Stimulated activated CD8-positive, alpha-beta memory T cell treated with anti-CD3 and anti-CD28 coated beads, Interleukin-4, amount 100 ng/mL, for 4 hours (primary cell): ENCODE measurements at places on chromosomes 5 and 9.

- no peak for DNase-seq
These were observed 57.0 kb downstream of the COL15A1 start for GRCh38 chr9:99000476-99001395.

DNA sequence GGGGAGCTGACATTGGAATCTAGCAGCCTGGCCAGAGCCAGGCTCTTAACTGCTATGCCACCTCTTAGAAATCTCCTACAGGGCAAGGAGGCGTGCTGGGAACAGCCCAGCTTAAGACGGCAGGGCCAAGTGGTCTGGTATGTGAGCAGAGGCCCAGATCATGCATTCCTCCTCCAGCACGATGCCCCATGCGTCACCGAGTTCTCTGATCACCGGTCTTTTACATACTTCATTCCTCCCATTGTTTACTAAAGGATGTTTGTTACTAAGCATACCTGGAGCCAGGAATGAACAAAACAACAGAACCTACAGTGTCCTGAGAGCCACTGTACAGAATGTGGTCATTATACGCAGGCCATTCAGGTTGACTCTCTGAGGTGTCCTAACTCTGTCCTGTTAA is 73.8 kb downstream of the TRIO start:
- no peak for DNase-seq

DNA sequence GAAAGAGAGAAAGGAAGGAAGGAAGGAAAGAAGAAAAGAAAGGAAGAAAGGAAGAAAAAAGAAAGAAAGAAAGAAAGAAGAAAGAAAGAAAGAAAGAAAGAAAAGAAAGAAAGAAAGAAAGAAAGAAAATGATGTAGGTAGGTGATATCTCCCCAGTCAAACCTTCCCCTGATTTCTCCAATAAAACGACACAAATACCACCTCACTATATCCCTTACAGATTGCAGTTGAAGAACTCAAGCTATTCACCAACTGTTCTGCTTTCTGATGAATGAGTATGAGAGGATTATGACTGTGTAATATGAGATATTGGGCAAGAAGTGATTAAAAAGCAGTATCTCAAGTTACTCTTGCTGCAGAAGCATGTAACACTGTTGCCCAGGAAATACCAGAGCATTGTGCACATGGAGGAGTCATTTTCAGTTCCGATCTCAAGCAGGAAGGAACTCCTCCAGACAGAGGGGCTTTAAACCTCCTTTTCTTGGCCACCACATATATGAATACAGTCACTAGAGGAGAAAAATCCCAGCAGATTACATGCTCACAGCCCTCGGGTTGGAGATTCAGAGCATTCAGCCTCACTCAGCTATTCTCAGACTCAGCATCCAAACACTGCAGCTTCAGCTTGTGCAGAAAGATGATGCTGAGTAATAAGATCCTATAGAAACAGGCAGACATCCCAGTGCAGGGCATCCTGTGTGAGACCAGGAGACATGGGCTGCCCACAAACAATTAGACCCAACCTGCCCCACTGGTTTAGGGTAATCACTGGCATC is 61.4 kb downstream of the UGCG start:
- no peak for DNase-seq

GRCh38 chr9:6479959-6480358 is 67.0 kb downstream of the UHRF2 start:
- no peak for DNase-seq

DNA sequence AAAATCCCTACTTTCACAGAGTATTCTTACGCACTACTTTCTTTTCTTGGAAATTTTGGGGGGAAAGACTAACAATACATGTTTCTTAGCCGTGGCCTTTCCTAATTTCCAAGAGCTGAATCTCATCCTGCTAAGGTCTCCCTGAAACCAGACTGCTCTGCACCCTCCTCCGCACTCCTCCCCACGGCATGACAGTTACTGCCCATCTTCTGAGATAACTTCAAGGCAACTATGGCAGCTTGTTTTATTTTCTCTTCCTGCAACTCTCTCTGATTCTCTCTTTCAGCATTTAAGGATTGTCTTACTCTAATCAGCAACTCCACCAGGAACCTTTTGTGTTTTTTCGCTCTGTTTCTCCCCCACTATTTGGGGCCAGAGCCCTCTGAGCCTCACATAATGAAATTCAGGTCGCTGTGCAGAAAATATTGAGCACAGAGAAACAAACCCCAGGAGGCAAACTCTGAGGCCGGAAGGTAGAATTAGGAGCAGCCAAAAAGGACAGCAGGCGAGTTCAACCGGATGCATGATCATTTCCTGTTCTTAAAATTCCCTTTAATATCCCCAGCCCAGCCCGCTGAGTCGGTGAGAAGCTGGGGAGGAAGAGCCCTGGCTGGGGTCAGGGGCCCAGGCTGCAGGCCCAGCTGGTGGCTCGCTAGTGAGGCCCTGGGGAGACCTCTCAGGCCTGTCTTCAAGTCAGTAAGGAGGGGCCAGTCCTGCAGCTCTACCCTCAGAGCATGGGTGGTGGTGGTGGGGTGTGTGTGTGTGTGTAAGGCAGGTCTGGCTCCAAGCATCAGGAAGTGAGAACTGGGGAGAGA is 213.6 kb upstream of the S1PR3 start:
- DNase-seq: no peak

DNA sequence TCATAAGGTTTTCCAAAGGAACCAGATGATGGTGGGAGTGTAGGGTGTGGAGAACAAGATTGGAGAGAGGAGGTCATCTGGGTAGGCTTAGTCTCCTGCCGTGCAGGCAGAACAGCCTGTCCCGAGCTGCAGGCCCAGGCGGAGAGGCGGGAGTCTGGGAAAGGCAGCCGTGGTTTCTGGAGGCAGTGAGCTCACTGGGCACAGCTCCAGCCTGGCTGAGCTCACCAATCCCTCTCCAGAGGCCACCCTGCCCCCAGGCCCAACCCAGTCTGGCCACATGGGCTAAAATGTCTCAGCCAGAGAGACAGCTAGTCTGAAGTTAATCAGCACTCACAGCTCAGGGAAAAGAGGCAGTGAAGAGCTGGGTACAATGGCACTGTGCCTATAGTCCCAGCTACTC is 12.3 kb downstream of the P4HA2 start:
- no peak for DNase-seq

DNA sequence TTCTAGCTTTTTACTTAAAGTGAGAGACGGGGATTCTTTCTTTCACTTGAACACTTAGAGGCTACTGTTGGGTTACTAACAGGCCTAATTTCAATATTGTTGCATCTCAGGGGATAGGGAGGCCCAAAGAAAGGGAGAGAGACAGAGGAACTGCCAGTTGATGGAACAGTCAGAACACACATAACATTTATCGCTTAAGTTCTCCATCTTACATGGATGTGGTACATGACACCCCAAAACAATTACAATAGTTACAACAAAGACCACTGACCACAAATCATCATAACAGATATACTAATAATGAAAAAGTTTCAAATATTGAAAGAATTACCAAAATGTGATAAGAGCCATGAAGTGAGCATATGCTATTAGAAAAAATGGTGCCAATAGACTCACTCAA is 4.3 kb upstream of the RIC1 start:
- no peak for DNase-seq

DNA sequence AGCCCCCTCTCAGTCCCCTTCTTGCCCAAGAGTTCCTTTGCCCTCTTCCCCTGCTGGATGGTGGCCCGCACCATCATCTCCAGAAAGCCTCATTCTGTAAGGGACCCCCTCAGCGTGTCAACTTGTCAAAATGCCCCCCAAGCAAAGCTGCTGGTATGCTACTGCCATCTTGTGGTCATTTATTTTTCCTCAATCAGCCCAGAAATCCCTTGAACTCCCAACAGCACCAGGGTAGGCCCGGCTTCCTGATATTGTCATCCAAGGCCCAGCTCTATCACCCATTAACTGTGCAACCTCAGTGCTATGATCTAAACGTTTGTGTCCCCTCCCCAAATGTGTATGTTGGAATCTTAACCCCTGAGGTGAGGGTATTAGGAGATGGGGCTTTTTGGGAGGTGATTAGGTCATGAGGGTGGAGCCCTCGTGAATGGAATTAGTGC is 53.2 kb upstream of the FBXW11 start:
- no peak for DNase-seq

DNA sequence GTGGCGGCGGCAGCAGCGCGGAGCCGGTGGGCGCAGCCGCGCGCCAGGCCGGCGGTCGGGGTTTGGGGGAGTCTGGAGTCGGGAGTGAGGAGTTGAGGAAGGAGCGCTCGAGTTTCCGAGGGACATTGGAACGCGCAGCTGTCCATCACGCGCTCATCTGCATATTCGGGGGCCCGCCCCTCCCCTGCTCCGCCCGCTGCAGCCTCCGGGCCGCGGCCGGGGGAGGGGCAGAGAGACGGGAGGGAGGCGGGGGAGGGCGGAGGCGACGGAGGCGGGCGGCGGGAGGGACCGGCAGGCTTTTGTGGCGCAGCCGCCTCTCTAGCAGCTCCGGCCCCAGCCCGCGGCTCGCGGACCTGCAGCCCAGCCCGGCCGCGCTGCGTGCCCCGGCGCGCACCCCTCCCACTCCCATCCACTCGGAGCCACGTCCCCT is at the start of gene IRX2:
TSS of gene IRX2 (minus strand) at position 86 of the 430 bp plus-strand sequence. CDS start 264 bp downstream, outside the sequence.
- no peak for DNase-seq

GRCh38 chr5:145792840-145793239 is 42.3 kb downstream of the PRELID2 start:
- no peak for DNase-seq

- no peak for DNase-seq
These were observed 433.2 kb upstream of the ZNF608 start for GRCh38 chr5:125179612-125180011.

DNA sequence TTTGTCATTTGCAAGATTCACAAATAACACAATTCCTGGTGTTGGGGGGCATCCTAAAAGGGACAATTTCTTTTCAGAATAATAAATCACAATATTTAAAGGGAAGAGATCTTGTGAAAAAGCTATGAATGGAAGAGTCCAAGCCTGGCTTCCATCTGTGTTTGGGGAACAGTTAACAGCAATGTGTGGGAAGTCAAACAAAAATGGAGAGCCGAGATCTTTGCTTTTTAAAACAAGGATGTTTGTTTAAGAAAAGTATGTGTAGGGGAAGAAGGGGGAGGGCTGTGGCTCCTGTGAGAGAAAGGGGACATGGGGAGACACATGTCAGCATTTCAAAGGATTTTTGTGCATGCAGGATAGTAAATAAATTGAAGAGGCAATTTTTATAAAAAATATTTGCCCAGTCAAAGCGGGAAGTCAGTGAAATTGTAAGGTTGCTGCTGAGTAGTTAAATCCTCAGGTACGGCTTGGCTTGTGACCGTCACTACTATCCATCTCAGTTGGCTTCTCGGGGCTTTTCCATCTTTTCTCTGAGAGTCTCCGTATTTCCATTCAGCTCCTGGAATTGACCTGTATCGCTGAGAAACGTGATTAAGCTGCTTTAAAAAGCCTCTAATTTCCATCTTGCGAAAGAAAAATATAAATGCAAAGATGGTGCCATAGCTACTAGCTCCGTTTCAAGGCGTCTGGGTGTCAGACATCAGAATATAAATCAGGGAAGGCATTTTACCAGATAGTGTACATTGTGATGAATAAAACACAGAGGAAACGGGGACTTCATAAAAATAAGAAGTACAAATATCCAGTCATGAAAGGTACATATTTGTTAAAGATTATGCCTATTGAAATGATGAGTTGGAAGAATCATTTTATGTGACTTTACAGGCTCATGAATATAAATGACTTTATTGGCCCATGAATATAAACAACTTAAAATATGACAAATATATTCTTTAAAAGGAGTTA is 52.9 kb upstream of the VCAN start:
- no peak for DNase-seq

- no peak for DNase-seq
These were observed 57.7 kb upstream of the CER1 start for GRCh38 chr9:14780251-14780650.
